ENCODE measurements at places on chromosomes 7 and 10.

DNA sequence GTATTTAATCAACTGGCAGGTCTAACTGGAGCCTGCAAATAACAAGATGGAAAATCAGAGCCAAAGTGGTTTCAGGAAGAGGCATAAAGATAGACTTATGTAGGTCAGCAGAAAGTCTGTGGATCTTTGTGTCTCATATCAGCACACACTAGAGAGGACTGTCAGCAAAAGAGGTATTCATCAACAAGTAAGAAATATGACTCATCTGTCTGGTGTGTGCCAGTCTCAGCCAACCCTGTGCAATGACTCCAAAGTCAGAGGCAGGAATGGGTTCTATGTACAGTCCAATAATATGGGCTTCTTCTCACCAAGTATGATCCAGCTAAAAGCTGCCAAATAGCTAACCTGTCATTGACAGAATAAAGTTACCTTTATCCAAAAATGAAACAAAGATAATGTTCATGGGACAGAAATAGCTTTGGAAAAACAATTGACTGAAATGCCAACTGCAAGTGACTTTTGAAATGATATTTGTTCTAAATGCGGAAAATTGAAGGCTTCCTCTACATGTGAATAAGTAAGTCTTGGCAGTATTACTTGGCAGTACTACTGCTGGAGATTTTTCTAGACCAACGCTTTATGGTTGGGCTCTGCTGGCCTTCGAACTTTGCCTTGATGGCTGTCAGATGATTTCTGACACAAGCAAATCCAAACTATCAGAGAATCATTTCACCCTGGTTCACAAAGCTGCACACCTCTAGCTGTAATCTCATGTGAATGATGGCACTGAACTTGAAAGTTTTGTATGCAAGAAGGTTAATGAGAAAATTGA is 272.3 kb upstream of the SEMA3C start:
- no peak for DNase-seq

DNA sequence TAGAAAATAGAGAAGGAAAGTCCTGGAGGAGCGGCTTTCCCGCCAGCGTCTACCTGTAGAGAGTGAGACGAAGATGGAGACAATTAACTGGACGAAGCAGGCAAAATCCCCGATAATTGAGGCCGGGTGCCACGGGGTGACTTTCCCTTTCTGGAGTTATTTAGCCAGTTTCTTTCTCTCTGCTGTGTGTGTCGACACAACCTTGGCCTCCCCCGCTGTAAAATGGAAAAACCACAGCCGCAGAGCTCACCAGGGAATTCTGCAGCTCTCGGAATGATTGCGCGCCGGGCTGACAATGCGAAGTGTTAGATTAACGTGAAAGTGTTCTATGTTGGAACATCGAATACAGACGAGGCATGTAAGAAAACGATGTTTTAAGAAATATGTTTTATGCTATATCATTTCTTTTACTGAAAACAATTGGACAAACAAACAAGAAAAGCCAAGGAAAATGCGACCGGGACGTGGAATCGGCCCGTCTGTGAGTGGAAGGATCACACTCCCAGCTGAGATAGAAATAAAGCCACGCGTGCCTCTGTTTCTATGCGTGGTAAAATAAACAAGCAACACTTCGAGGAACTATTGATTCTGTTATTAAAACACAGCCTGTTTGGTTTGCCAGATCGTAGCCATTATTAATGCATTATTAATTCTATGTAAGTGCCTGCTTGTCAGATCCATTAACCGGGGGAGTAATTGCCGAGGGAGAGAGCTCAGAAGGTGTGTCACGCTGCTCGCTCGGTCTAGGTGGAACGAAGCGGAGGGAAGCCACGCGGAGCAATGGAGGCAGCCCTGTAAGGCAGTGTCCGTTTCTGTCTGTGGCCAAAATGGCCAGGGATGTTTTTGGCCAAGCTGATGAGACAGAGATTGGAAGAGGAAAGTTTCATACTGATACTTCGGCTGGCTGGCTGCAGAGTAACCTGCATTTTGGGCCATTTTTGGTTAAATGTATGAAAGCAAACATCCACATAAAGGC is 129.4 kb downstream of the DNAJB6 start:
- DNase-seq = no peak

GRCh38 chr7:45591101-45591906 is 17.1 kb downstream of the ADCY1 start:
- no peak for DNase-seq

- DNase-seq = no peak
These were observed 109.6 kb upstream of the STARD3NL start for GRCh38 chr7:38068461-38068860.

DNA sequence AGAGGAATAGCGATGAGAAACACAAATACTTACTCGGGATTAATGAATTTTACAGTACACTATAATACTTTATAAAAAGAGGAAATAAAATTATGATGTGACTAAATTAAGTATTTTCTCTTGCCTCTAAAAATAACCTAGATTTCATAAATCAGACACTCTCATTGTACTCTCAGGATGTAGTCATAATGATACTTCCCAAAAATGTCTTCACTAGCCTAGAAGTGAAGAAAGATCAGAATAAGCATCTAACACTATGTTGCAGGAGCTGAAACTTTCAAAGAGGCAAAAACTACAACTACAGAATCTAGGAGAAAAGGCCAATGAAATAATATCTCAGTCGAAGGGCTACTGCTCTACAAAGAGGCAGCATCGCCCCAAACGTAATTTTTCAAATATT is 49.4 kb downstream of the DNAJC1 start:
- no peak for DNase-seq

DNA sequence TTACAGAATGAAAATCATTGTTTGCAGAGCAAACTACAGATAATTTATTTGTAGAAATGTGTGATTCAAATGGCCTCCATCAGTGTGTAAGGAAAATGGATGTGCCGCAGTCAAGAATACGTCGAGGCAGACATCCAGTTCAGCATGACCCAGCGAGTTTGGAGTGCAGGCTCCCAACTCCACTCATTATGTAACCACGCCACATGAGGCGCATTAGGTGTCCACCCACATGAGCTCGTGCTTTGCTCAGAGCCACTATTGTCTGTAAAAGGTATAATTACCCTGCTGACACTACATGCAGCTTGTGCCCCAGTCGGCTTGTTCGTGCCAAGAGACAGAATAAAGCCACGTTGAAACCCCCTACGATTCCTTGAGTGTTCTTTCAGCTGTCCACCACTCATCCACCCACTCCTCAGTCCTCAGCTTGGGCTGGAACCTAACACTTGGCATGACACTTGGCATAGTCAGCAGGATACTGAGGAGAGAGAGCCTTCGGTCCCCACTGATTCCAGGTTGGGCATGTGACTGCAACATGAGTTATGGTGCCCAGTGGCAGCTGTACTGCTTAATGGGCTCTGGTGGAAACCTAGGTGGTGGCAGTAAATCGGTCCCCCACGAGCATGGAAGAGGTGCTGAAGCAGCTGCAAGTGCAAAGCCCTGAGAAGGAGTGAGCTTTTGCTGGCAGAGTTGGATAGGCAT is 102.7 kb downstream of the BICC1 start:
- no peak for DNase-seq

- DNase-seq = no peak
These were observed 291.5 kb upstream of the IGFBP3 start for GRCh38 chr7:46212425-46213153.

DNA sequence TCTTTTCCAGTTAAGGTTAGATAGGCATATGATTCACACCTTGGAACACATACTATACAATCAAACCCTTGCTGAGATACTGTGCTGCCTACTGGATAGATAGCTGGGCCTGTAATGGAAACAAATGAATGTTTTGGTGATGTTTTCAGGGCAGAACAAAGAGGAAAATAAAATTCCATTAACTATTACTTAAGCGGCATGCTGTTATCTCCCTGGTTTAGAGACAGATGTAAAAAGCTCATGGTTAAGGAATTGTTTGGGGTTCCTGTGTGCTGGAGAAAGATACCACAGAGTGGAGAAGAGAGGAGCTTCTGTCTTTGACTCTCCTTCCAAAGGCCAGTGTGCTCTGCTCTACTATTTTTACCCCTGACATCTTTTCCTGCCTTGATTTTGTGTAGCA is 341.1 kb downstream of the PLXDC2 start:
- no peak for DNase-seq

DNA sequence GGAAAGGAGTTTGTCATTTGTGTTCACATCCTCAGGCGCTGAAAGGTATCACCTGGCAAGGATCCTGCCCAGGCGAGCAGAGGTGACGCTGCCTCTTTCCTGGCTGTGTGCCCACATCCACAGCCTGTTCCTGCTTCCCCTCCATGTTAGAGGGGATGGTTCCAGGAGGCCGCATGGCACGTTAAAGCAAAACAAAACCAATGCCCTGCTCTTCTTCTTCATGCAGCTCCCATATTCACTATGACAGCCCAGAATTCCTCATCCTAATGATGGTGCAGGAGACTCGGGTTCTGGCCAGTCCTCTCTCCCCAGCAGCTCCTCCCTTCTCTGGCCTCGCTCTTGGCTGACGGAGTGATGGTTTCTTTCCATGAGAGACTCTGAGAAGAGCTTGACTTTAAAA is 678.5 kb upstream of the ANKRD30A start:
- no peak for DNase-seq

DNA sequence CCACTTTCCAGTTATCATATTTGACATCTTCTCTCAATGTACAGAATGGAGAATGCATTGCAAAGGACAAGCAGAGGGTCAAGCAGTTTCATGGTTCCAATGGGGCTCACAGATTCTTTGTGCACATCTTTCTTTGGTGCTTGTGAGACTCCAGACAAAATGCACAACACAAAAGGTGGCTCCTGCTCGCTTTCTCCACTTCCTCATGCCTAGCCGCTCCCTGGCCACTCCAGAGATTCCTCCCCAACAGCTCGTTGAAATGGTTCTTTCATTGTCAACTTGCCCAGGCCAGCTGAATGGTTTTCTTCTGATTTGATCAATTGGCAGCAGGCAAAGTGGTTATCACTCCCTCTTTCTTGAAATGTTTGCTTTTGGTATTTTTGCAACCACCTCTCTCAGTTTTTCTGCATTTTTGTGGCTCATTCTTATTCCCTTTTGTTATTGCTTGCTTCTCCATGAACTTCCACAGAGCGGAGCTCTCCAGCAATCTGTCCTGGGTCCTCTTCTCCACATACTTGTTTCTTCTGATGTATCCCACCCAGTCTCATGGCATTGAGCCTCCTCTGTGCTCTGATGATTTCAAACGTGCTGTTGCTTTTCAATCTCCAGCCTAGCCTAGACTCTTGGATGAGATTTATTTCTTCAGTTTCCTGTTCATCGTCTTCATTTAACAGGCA is 507.8 kb upstream of the MKI67 start:
- no peak for DNase-seq

DNA sequence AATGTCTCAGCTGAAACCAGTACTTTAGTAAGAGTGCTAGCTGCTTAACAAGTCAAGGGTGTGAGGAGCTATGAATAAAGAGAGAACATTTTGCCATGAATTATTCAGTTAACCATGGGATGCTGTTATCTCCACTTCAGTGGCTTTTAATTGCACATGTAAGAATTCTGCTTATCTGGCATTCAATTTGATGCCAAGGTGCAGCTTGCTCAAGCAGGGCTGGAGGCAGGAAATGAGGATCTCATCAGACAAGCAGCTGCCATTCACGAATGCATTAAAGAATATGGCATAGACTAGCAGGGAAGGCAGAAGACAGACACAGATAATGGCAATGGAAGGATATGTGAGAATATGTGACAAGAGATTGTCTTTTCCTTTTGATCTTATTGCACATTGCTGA is 697.8 kb downstream of the NRG3 start:
- no peak for DNase-seq

- no peak for DNase-seq
These were observed 28.8 kb upstream of the CUL1 start for GRCh38 chr7:148669927-148670326.

GRCh38 chr7:80873140-80873539 is 45.7 kb downstream of the SEMA3C start:
- DNase-seq = no peak

DNA sequence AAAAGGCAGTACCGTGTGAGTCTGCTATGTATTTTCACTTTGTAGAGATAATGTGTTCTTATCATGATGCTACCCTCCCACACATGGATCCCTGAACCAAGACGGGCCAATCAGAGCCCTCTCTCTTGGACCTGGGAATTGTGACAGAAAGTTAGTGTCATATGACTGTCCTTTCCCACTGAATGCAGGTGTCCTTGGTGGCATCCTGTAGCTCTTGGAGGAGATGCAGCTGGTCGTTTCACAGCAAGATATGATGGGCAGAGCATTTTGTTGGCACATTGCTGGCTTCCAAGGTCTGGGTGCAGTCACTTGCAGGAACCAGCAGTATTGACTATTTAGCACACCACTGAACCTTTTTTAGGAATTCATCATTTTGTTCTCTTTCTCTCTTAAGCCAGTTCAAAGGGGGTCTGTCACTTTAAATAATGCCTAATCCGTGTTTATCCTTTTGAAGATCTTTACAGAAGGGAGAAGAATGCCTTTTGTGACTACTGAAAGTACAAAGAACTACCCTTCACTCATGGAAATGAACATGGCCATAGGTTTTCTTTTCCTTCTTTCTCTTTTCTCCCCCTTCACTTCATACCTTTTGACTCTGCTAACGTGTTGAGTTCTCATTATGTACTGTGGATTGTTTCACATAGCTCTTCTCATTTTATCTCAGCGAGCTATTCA is 125.1 kb downstream of the PLXDC2 start:
- no peak for DNase-seq

DNA sequence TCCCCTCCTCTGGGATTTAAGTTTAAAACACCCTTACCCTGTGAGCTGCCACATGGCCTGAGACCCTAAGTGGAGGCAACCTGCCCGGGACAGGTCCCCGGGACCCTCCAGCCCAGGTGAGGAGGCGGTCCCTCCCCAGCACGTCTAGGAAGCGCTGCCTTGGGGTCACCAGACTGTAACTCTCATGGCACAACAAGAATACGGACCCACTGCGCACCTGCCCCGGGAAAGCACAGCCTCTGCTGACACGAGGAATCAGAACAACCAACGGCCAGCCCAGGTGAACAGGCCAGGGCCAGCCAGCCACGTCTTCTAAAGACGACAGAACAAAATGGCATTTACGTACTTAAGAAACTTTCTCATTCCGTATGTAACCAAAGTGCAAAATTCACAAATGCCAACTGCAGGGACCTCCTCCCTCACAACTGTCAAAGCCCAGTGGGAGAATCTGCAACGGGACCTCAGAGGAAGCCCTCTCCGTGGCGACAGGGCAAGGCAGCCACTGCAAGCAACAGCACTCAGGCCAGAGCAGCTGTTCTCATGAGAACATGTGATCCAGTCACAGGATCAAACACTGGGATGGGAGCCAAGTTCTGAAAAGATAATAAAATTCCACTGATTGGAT is 208.4 kb downstream of the DIP2C start:
- DNase-seq = peak; percentile 37

Data from nucleus accumbens (tissue), 56 donors.